Activated gamma-delta T cell treated with anti-CD3 and anti-CD28 coated beads, Interleukin-2, amount 50 U/mL, for 16 hours (primary cell): ENCODE measurements at places on chromosomes 2 and 18.

DNA sequence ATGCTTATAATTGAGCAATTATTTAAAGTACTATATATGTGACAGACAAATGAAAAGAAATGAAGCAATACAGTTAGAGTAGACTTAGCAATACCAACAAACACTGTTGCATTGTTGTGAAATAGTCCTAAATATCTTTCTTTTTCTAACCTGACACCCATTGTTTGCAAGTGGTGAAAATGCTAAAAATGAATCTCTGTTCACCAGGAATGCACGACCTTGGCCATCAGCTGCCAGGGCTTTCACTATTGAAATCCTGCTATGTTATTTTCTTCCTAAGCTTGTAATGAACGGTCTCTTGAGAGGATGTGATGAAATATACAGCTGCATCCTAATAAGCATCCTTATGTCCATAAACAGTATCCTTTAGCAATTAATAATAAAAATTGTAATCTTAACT, 136.2 kb upstream of the MGAT5 start:
- no peak for DNase-seq

DNA sequence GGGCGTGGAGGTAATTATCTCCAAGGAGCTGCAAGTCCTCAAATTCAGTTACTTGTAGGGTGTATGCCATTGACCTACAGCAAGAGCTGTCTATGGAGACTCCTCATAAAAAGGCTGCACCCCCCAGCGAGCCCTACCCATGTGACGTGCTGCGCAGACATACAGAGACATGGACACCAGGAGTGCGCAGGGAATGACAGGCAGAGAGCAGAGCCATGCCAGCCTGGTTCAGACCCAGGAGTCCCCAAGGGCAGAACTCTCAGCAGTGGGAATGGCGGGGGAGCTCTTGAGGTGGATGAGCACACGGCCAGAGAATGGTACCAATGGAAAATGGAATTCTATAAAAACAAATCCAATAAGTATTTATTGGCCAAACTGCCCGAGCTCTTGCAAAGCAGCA, 310.1 kb downstream of the MYCN start:
- DNase-seq, result no peak

DNA sequence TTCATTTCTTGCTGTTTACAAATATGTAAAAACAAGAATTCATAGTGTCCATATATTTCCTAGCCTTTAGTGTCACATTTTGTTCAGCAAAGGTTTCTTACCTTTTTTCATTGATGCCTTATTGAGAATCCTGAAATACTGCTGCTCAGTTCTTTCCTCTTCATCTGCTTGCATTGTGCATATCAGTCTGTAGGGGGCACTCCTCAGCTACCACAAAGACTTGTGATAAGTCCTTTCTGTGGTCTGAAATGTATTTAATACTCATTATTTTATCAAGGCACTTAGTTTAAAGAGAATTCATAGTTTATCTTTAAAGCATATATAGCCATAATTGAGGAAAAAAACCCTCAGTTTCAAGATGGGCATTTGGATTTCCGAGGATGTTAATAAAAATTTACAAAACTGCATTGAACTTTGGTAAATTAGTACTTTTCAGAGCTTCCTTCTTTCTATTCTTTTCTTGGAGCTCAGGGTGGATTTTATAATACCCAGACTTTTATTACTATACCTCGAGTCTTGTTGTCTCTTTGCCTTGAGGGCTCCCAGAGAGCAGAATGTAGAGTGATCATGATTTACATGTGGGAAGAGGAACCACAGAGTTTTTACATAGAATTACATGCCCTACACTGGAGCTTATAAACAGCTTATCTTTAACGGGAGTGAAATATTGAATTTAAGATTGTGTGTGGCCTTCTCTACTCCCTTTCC, 570.1 kb downstream of the PLCL1 start:
- DNase-seq, result no peak

- DNase-seq, result no peak
Measured at GRCh38 chr2:70923378-70924015, 12.2 kb upstream of the ATP6V1B1 start.

DNA sequence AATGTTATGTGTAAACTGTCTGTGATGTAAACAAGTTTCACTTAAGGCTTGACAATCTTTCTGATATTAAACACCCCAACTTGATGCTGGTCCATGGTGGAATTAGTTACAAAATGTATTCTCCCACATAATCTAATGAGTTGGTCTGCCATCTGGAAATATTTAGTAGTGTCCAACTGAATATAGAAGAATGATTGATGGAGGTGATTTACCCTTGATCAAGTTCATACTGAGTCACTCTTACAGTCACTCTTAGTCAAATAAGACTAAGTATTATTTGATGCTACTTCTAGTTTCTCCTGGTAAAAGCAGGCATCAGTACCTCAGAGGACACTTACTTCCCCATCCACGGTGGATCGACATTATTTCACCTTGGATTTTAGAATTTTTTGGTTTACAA, 198.1 kb downstream of the SATB2 start:
- DNase-seq, result no peak

- no peak for DNase-seq
Measured at GRCh38 chr2:33526132-33526531, 49.7 kb downstream of the RASGRP3 start.

- DNase-seq, result no peak
Measured at GRCh38 chr2:219591091-219591490, 6.6 kb upstream of the STK11IP start.

DNA sequence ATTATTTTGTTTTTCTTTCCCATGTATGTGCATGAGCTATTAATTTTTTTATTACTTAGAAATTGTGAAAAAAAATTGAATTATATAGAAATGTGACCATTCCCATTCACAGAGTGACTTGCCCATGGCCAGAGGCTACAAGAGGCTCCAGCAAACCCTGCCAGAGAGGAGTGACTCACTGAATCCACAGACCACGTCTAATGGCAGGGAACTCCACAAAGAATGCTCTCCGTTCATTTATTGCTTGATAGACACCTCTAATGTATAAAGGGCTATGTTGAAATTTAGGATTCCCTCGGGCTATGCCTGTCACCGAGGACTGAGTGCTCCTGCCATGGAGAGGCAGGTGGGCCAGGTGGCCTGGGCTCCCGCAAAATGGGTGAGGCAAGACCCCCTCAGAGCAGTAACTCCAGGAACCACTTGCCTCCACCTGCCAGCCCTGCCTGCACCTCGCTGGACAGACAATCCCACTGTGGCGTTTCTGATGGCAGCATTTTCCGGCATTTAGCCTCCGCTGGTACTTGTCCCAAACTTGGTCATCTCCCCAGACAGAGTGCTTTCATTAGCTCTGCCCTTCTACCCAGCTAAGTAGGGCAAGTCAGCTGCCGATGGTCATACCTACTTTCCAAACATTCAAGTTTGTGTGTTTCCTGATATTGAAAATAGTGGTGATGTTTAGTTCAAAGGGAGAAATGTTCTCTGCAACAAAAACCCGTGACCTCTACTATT, 200.3 kb downstream of the PRKCE start:
- no peak for DNase-seq

DNA sequence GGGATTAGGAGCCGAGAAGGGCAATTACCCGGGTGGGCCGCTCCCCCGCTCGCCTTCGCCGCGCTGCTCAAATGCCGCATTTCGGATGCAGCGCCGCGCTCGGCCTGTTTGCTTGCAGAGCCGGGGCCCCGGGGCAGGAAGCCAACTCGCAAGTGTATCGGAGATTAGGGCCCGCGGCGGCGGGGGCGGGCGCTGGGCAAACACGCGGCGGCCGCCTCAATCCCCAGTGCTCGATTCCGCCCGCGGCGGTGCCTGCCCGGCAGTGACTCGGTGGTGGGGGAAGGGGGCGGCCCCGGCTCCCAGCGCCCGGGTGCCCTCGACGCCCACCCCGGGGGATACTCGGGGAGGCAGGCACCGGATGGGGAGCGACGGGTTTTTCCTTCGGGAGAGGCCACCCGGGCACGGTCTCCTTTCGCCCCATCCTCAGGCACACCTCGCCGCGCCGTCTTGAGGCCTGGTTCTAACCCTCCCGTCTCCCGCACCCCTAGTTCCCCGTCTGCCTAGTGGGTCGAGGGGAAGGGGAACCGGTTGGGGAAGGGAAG, 26.6 kb upstream of the NOTO start:
- peak; percentile 60 for DNase-seq

DNA sequence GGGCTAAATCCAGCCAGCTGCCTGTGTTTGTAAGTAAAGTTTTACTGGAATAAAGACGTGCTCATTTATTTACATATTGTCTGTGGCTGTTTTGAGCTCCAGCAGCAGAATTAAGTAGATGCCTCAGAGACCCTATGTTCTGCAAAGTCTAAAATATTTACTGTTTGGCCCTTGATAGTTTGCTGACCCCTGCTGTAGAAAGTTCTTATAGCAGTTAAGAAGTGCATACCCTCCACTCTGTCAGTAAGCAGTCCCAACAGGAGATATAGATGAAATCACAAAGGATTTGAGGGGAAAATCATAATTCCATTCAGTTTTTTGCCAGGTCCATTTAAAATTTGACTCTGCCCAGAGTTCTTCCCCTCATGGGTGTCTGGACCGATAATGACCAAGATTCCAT, 50.1 kb upstream of the ITM2C start:
- DNase-seq, result no peak

GRCh38 chr2:16617282-16618266, 48.1 kb downstream of the CYRIA start:
- DNase-seq, result no peak

DNA sequence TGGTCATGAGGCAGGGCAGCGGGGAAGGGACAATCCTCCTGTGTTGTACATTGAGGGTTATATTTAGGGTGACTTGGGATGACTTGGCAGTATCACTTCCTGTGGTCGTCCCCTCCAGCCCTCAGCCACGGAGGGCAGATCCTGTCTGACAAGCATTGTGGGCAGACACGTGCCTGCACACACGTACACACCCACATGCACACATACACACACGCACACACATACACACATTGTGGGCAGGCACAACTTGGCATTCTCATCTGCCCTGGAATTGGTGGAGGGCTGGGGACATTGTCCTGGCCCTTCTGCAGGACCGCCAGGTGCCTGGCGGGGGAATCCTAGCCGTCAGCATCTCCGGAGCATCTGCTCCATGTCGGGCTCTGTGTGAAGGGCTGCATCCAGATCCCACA, 47.6 kb downstream of the ODC1 start:
- no peak for DNase-seq
